Hindlimb muscle (tissue), 1 donor: ENCODE measurements at places on chromosomes 1 and 21. TPM values are rescaled to one million over a fixed set of nuclear protein-coding genes. Genes with fewer than 3 reads are reported as not detected.
A peak's percentile ranks its signal among the peaks of the same experiment; 100 is the strongest.

- peak; percentile 39 for DNase-seq
These were observed 22.1 kb downstream of the A3GALT2 start for GRCh38 chr1:33298623-33299277.

DNA sequence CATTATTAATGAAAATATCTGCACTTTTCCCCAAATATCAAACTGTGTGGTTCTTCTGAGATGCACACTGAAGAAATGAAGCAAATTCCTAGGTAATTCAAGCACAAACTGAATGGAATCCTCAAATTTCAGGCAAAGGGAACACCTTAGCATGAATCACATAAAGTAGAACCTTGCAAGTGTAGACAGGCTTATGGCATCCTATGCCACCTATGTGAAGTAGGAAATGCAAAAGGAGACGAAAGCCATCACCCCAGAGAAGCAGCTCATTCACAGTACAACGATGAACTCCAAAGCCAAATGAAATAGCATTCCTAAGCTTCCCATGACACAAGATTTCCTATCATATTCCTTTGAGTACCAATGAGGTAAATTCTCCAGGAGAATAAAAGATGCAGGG, 461.2 kb upstream of the RUNX1 start:
- DNase-seq, result no peak

GRCh38 chr1:183315991-183316758, 102.0 kb downstream of the NMNAT2 start:
- no peak for DNase-seq

DNA sequence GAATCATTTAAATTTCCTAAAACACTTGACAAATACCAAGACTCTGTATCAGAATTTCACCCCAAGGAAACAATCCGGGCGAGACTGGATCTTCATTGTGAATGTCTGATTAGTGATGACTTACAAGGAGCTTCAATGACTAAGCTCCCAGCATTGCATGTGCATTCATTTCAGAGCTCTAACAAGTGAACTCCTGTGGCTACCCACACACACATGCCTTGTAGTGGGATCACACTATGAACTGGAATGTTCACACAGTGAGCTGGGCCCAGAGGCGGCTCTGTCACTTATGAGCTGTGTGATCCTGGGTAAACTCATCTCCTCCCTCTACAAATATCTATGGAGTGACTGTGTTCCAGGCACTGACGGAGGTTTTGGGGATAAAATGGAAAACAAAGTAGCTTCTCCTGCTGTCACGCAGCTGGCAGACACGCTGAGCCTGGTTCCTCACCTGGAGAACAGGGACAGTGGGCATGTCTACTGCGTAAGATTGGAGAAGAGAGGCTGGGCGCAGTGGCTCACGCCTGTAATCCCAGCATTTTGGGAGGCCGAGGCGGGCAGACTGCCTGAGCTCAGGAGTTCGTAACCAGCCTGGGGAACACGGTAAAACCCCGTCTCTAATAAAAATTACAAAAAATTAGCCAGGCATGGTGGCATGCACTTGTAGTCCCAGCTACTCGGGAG, 56.9 kb downstream of the CLSTN1 start:
- DNase-seq, result no peak

GRCh38 chr1:177809819-177810218, 160.0 kb downstream of the SEC16B start:
- no peak for DNase-seq

The CFAP141 gene
- polyA plus RNA-seq, result not detected

The YY1AP1 gene
- 56.5 TPM for polyA plus RNA-seq

GRCh38 chr21:35291973-35292627, 243.0 kb upstream of the RUNX1 start:
- no peak for DNase-seq

- no peak for DNase-seq
These were observed 80.2 kb downstream of the RIPK4 start for GRCh38 chr21:41686664-41687063.

DNA sequence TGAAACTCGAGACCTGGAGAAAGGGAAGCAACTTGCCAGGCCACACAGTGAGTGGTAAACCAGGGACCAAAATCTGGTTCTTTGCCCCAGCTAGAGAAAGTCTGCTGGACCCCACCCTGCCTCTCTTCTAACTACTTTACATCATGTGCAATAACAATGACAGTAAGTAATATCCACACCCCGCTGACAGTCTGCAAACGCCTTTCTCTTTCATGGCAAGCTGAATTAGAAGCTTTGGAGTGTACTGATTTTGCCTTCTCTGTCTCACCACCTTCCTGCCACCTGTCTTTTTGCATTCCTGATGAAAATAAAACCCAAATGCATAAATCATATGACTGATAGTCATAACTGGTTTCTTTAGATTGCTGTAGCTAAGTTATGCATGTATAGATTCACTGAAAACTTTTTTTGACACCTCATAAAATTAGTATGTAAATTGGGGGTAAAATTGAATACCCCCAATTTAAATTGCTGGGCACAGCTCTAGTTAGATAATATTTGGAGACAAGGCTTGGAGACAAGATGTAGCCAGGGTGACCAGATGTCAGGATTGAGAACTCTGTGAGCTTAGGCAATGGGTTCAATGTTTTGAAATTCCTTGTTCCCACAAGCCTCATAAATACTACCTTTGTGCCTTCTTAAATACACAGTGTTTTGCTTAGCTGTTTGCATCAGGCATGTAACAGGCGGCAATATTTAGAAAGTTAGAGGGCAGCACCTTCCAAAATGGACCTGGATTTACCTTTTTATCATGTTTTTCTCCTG, 73.5 kb downstream of the ST6GALNAC5 start:
- no peak for DNase-seq

- no peak for DNase-seq
These were observed 42.8 kb downstream of the CAPN9 start for GRCh38 chr1:230790026-230790425.

DNA sequence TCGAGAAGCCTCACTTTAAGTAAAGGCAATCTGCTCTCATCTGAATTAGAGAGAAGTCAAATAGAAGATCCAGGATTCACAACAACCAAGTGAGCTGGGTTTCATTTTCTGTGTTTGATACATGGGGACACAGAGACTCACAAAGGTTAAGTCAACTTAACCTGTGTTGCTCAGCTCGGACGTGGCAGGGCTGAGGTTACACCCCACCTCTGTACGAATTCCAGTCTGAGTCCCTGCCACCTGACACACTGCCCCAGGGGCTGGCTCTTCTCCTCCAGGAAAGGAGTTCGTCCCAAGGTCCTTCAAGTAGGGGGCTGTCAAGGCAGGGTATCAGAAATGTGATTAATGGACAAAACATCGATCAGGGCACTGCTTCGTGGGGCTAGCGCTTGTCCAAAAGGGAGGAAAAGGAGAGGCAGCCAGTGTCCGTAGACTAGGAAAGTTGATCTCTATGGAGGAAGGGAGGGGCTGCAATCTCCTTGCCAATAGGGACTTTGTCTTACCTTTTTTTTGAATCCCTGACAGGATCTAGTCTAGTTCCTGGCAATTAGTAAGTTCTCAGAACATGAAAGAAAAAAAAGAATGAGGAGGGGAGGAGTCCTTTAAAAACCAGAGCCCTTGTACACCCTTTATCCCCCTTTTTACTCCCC, 116.4 kb downstream of the CNIH3 start:
- no peak for DNase-seq

The MYOG gene
- polyA plus RNA-seq, result 562 TPM

The CCDC190 gene
- polyA plus RNA-seq, result 6.7 TPM

The DDR2 gene
- polyA plus RNA-seq, result 34.6 TPM

The ROR1 gene
- 9.5 TPM for polyA plus RNA-seq

GRCh38 chr21:39499156-39499555, 47.4 kb downstream of the SH3BGR start:
- DNase-seq, result no peak

- no peak for DNase-seq
These were observed 51.4 kb downstream of the TP53BP2 start for GRCh38 chr1:223794136-223794880.

DNA sequence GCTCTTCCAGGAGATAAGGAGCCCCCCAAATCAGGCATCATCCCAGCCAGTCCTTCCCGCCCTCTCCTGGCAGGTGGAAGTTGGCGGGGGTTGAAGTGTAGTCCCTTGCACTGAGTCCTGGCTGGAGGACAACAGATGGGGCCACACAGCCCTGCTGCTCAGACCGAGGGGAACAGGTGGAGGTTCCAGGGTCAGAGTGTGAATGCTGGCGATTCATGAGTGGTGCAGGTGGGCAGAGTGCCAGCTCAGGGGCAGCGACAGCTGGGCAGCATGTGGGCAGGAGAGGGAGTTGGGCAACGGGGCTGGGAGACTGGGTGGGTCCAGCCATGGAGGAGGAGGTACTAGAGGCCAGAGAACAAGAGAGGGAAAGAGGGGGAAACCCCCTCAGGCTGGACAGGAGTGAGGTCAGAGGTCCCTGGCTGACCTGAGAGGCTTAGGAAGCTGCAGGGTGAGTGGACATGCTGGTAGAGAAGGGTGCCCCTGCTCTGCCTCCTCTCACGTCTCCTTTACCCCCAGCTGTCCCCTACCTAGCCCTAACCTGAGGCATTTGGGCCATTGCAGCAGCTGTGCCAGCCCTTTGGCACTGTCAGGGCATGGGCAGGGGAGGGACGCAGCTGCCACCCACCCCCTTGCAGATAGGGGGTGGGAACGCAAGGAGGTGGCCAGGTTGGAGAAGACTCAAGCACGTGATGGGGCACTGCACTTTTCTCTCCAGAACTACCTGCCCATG, 11.3 kb upstream of the ADORA1 start:
- no peak for DNase-seq

The CGN gene
- 0.58 TPM for polyA plus RNA-seq

The OR10J1 gene
- not detected for polyA plus RNA-seq

DNA sequence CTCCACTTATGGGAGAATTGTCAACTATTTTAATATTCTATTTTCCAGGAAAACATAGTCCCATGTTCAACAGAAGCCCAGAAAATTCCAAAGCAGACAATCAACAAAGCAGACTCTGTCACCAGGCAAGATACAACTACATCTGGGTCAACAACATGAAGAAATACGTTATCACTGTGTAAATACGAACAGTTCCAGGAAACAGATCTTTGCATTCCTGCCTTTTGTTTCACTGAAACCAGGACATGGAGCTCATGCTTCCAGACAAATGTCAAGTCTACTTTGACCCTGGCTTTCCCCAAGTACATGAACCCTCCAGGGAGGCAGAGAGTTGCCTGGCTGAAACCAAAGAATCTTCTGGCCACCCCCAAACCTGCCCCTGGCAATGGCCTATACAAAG, 106.7 kb downstream of the SETD4 start:
- no peak for DNase-seq

DNA sequence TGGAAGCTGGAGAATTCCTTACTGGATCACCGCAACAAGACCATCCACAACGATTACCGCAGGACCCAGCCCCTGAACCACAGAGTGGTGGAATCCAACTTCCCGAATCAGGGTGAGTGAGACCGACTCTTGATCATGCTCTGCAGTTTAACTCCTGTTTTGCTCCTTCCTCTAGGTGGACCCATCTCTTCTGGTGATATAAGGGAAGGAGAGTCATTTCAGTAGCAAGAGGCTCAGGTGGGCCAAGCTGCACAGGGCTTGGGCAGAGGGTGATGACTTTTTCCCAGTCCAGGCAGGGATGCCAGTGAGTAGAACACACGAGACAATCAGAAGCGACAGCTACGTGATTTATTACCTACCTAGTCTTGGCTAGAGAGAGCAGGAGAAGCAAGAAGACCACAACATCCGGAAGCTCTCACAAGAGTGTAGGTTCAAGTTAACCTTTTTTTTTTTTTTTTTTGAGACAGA, 25.2 kb downstream of the CA6 start:
- no peak for DNase-seq

DNA sequence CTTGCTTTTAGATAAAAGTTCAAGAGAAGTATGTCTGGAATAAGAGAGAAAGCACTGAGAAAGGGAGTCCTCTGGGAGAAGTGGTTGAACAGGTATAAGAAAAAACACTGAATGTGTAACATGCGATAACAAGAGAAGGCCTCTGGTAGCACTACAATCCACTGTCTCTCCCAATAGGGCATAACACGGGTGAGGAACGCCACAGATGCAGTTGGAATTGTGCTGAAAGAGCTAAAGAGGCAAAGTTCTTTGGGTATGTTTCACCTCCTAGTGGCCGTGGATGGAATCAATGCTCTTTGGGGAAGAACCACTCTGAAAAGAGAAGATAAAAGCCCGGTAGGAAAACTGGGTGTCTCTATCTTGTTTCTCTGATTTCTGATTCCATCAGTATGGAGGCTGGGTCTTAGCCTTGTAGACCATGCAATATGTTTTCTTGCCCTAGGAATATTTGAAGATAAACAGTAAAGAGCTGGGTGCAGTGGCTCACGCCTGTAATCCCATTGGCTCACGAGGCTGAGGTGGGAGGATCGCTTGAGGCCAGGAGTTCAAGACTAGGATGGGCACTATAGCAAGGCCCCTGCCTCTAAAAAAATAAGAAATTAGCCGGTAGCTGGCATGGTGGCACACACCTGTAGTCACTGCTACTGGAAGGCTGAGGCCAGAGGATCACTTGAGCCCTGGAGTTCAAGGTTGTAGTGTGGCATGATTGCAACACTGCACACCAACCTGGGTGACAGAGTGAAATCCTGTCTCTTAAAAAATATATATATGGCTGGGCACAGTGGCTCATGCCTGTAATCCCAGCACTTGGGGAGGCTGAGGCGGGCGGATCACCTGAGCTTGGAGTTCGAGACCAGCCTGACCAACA, 40.4 kb downstream of the DAP3 start:
- DNase-seq, result peak; percentile 25

The KCNA10 gene
- polyA plus RNA-seq, result 0.75 TPM

DNA sequence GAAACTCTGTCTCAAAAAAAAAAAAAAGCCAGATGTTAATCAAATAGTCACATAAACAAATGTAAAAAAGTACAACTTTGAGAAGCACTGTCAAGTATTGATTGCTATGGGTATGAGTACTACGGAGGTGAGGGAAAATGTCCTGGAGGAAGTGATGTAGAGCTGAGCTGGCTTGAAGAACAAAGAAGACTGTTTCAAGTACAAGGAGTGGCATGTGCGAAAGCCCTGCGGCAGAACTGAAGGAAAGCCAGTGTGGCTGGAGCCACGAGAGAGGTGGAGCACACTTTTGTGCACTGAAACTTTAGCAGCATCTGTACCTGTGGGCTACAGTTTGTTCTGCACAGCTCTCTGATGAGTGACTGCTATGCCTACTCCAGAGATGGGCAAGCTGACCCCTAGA, 5.4 kb upstream of the RPS6KA1 start:
- no peak for DNase-seq

DNA sequence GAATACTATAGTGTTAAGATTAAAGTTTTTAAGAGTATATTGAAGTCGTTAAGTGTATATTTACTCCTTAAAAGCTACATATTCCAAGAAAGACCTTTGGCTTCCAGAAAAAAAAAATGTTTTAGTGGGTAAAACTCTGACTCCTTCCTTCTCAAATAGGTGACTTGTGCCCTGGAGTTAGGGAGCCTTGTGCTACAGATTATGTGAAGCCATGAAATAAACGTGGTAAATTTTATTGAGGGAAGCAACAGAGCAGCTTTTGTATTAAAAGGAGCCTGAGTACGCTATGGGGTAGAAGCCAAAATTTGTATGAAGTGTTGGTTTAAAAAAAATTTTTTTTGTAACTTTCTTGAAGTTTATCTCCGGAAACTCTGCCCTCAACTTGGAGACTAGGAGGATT, 994 bp downstream of the RO60 start:
- no peak for DNase-seq

The LIN9 gene
- polyA plus RNA-seq, result 7.0 TPM

The COL24A1 gene
- polyA plus RNA-seq, result 3.8 TPM

- no peak for DNase-seq
These were observed 31.9 kb upstream of the POFUT2 start for GRCh38 chr21:45319461-45320211.
